ENCODE measurements at places on chromosomes 6 and 20.

GRCh38 chr6:160477901-160478300 is 129.7 kb downstream of the SLC22A3 start:
- no peak for DNase-seq

DNA sequence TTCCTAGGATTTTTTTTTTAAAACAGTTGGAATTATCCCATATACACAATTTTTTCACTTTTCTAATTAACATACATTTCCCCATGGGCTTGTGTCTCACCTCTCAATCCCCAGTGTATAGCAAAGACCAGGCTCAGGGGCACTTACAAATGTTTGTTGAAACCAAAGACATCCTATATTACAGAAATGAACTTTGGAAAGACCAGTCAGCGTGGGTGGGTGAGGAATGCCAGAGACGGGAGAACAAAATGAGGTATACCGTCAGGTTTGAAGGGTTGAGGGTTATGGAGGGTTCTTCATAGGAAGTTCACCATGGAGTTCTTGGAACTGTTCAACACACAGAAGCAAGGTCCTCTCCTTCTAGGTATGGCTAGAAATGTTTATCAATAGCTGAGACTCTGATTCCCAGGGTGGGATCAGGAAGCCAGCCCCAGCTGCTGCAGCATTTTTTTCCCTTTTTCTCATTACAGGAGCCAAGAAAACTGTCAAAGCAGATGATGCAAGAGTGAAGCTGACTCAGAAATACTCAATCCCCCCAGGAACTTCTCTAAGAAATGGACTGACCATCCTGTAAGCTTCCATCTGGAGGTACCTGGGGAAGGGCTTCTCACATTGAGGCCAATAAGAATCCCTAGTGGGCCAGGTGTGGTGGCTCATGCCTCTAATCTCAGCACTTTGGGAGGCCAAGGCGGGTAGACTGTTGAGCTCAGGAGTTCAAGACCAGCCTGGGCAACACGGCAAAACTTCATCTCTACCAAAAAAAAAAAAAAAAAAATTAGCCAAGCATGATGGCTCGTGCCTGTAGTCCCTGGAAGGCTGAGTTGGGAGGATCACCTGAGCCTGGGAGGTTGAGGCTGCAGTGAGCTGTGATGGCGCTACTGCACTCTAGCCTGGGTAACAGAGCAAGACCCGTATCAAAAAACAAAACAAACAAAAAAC is 15.9 kb upstream of the TBC1D20 start:
- DNase-seq = no peak

- no peak for DNase-seq
These were observed 170.1 kb downstream of the CLIC5 start for GRCh38 chr6:45845567-45845966.

- DNase-seq = no peak
These were observed 23.9 kb downstream of the PDE7B start for GRCh38 chr6:135875446-135875845.

- DNase-seq = no peak
These were observed 21.4 kb downstream of the CRYBG1 start for GRCh38 chr6:106381881-106382280.

DNA sequence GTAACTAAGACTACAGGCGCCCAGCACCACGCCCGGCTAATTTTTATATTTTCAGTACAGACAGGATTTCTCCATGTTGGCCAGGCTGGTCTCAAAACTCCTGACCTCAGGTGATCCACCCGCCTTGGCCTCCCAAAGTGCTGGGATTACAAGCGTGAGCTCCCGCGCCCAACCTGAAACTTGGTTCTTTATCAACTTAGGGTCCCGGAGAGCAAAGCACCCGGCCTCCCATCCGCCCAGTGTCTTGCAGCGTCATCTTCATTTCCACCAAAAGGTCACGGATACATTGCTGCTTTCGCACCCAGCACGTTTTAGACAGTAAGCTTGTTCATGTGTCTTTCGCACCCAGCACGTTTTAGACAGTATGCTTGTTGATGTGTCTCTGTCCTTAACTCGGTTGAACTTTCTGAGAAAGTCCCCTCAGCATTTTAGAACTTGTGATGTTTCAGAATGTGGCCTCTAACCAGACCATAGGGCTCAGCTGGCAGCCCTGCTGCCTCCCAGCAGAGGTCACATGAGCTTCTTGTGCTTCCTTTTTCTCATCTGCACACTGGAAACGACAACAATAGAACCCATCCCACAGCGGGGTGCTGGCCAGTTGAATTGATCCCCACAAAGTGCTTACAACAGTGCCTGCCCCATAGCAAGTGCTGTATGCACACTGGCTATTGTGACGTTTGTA is 48.8 kb downstream of the PRR18 start:
- no peak for DNase-seq

GRCh38 chr20:35630636-35631035 is 15.0 kb downstream of the SPAG4 start:
- DNase-seq = no peak

GRCh38 chr6:3918469-3918868 is 69.3 kb downstream of the FAM50B start:
- DNase-seq = no peak

DNA sequence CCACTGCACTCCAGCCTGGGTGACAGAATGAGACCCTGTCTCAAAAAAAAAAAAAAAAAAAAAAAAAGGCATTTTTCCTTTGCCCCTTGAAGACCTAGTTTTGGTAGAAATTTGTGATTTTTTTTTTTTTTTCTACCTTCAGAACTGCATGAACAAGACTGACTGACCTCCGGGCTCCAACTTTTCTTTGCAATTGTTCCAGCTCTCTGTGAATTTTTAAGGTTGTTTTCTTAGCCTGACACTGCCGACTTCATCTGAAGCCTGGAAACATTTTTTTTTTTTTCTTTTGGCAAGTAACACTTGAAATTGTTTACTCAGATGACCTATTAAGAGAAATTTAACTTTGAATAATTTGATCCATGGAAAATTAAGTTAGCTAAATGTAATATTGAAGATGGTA is 73.0 kb downstream of the SLC24A3 start:
- DNase-seq = no peak

DNA sequence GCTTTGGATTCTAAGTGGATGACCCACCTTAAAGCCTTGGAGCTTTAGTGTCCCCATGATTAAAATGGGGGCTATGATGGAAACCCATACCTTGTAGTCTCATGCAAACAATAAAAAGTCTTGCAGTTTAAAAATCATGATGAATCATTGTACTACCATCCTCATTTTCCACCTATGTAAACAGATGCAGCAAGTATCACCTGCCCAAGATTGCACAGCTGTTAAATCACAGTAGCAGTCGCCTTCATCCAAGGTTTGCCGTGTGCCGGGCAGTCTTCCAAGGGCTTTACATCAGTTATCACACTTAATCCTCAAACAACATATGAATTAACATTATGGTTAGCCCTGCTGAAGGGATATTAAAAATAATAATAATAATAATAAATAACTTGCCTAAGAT is 210.3 kb downstream of the FOXA2 start:
- no peak for DNase-seq

DNA sequence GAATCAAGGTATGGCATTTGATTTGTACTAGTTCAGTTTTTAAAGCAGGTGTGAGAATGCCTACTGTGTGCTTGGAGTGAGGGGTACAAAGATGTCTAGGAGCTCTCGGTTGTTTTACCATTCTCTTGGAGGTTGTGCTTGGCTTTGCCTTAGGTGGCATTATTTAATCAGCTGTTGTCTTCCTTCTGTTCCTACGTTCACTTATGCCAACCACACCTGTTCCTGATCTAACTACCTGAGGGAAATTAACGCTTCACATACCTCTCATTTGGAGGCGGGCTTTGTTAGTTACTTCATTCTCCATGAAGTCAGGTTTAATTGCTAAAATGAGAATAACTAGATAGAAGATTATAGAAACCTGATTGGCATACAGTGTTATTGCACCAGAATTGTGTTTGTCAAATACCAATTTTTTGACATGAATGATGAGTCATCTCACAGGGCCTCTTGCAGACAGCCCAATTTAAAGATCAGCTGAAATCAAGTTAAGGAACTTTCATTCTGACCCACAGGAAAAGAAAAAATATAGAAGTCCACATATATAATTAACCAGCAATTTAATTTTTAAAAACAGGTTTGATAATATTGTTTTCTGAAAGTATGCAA is 24.8 kb upstream of the PBOV1 start:
- DNase-seq = no peak

DNA sequence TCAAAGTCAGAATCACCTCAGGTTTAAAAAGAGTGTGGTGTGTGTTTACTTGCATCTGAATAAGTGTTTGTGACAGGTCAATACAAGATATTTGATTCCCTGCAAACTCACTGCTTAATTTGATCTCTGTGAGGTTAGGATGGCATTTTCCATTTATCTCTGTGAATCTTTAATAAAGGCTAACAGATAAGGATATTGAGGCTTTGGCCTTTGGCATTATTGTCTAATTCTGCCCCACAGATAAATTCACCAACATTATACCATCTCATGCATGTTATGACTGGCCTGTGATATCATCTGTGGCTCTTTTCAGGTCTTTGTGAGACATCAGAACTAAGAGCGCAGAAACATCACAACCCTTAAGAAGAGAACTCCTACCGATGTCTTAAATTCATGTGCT is 84.7 kb downstream of the TRMT6 start:
- no peak for DNase-seq

DNA sequence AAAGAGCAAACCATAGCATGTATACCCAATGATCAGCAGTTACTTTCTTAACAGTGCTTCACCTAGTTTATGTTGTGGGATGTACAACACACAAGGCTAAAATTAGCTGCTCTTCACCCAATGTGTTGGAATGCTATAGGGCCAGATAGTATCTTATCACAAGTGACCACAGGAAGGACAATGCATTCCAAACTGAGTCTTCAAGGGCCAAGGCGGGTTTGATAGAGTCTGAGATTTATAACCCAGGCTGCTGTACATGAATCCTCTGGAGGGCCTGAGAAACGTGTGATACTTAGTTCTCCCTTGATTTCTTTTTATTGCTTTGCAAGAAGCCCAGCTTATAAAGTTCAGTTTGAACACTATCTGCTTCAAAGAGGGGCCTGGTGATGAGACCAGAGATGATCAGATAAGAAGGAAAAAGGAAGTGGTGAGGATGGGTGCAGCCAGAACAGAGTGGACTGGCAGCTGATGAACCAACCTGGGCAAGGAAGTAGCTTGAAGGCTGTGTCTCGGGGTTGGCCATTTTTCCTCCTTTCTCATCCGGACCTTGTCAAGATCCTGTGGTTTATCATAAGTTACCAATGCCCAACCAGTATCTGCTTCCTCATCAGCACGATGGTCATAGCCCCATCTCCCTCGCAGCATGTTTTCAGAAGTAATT is 62.2 kb upstream of the BMP2 start:
- no peak for DNase-seq

DNA sequence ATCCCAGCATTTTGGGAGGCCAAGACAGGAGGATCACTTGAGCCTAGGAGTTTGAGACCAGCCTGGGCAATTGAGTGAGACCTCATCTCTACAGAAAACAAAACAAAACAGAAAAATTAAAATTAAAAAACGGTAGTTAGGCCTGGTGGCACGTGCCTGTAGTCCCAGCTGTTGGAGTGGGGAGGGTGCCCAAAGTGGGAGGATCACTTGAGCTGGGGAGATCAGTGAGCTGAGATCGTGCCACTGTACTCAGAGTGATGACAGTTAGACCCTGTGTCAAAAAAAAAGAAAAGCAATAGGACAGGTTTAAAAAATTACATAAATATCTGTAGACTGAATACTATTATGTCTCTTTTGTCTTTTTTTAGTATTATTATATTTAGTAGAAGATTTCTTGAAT is 64.3 kb downstream of the ITCH start:
- no peak for DNase-seq

GRCh38 chr6:5516036-5516435 is 254.7 kb downstream of the FARS2 start:
- no peak for DNase-seq

DNA sequence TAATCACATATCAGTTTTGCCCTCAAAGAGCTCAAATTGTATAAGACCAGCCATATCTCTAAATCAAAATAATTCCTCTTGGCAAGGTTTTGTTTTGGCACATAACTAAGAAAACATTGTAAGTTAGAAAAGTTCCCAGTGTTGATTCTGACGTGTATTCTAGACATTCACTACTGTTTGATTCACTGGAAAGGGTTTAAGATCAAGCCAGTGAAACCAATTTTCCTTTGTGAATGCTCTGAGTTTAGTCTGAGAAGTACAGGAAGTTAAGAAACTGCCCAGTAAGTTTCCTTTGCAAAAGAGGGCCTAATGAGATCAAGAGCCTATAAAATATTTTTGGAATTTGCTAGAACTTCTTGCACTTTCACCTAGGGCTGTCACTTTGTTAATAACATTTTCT is 143.0 kb downstream of the FNDC1 start:
- no peak for DNase-seq

- DNase-seq = no peak
These were observed 59.9 kb downstream of the FOXA2 start for GRCh38 chr20:22524393-22525015.

DNA sequence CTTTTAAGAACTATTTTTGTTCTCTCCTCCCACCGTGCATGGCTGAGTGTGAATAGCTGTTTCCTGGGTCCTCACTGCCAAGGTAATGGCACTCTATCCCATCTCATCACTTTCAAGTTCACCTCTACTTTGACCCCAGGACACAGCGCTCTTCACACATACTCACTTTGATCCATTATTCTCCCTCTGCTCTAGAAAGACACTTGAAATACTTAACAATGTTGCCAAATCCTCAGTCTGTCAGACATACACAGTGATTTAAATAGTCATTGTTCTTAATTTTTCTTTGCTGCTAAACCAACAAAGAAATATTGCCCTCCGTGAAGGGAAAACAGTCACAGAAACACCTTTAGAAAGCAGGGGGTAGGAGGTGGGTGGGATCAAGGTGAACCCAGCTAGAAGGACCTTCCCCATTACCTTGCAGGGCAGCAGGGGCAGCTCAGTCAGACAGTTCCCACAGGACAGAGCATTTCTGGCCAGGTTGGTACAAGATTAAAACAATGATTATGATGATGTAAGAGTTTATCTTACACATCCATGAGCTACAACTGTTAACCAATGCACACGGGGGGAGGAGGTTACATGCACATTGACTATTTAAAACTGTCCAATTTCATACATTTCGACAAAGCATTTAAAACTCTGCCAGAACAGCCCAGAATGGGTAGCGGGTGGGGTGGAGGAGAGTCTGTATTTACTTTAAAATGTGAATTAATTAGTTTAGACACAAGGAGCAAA is 2.4 kb downstream of the SLC22A23 start:
- no peak for DNase-seq

- no peak for DNase-seq
These were observed 117.7 kb downstream of the PLEKHG1 start for GRCh38 chr6:150717419-150717818.

DNA sequence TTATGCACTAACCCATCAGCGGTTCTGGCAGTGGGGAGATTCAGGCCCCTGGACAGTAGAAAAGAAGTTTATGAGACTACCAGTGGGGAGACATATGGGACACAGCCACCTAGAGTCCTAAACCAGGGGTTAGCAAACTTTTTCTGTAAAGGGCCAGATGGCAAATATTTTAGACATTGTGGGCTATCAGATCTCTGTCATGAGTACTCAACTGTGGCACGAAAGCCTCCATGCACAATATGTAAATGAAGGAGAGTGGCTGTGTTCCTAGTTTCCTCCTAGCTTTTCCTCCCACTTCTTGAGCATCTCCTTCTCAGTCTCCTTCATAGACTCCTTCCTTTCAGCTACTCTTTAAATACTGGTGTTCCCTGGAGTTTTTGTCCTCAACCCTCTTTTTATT is 3.3 kb upstream of the HLA-DMA start:
- no peak for DNase-seq

Measured in stimulated activated CD4-positive, alpha-beta T cell treated with anti-CD3 and anti-CD28 coated beads, TNF-alpha, amount 100 ng/mL, for 48 hours (primary cell).